ENCODE measurements at places on chromosomes 3 and 15.

- no peak for DNase-seq
Observed at GRCh38 chr15:60228619-60229018, 169.2 kb downstream of the ANXA2 start.

DNA sequence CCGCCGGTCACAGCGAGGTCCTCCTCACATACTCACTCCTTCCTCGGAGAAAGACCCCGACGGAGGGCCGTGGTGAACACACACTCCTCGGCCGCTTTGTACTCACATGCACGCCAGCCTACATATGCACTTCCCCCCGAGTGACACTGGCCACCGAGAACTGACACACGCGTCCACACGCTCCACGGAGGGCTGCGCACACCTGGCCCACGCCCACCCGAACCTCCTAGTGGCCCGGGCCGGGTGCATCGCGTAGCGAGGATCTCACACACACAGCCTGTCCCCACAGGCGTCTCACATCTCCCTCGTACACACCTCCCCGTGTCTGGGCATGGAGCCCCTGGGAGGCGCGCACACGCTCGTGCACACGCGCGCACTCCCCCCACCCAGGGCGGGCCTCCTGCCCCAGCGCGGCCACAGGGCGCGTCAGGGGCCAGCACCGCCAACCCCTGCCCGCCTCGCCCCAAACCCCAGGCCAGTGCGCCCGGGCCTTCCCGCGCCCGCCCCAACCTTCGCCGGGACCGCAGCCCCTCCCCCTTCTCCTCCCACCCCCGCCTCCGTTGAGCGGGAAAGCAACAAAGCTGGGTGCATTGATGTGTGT lies 411 bp upstream of the C3orf70 start:
- DNase-seq: no peak

- no peak for DNase-seq
Observed at GRCh38 chr3:126661532-126662364, 6.8 kb upstream of the TXNRD3 start.

DNA sequence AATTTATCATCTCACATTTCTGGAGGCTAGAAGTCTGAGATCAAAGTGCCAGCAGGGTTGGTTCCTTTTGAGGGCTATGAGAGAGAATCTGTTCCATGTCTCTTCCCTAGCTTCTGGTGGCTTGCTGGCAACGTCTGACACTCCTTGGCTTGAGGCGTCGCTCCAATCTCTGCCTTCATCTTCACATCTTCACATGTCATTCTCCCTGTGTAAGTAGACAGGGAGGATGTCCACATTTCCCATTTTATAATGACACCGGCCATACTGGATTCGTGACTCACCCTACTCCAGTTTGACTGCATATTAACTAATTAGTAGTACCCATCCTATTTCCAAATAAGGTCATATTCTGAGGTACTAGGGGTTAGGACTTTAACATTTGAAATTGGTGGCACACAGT lies 17.5 kb upstream of the ARHGAP31 start:
- DNase-seq: no peak

- DNase-seq: no peak
Observed at GRCh38 chr3:71006810-71007785, 576.4 kb downstream of the FOXP1 start.

DNA sequence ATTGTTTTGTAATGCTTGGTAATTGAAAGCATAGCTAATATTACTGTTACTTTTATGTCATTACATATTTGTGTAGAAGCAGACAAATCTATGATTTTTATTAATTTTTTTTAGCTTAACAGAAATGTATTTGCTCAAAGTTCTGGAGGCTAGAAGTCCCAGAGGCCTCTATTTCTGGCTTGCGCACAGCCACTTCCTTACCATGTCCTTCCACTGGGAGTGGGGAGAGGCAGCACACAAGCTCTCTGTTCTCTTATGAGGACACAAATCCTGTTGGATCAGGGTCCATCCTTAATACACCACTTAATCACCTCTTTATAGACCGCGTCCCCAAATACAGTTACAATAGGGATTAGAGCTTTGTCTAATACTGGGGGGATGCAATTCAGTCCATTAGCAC lies 1061.4 kb downstream of the OTOL1 start:
- DNase-seq: no peak

All from posterior vena cava (tissue), 2 donors.